Stimulated activated CD4-positive, alpha-beta T cell treated with anti-CD3 and anti-CD28 coated beads, Interleukin-2, amount 100 ng/mL, for 4 hours (primary cell): ENCODE measurements at places on chromosomes 5 and 9.

- no peak for DNase-seq
These were observed 68.4 kb downstream of the ANKRD33B start for GRCh38 chr5:10632110-10632761.

- DNase-seq: no peak
These were observed 68.8 kb downstream of the KIF4B start for GRCh38 chr5:155082401-155082800.

DNA sequence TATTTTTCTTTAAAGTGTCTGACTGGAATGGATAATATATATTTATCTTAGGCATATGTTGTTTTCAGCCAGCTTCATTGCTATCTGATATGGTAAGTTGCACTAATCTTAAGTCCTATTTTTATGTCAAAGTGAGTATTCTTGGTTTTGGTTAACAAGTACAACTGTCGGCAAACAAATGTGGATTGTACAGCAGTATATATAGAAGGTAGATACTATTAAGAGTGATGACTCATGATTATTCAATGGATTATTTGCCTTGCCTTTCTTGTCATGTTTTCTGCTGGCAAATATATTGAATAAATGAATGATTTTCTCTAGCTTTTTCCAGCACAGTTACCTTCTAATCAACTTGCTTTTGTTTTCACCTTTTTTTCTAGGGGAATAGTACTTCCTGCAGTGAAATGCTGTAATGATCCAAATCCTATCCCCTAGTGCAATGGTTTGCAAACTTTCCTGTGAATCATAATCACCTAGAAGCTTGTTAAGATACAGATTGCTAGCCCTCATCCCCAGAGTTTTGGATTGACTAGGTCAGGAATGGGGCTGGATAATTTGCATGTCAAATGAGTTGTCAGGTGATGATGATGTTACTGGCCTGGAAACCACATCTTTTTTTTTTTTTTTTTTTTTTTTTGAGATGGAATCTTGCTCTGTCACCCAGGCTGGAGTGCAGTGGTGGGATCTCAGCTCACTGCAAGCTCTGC is 60.8 kb upstream of the ARRDC3 start:
- DNase-seq: no peak

- DNase-seq: no peak
These were observed 117.1 kb upstream of the CHD1 start for GRCh38 chr5:99045871-99046270.

DNA sequence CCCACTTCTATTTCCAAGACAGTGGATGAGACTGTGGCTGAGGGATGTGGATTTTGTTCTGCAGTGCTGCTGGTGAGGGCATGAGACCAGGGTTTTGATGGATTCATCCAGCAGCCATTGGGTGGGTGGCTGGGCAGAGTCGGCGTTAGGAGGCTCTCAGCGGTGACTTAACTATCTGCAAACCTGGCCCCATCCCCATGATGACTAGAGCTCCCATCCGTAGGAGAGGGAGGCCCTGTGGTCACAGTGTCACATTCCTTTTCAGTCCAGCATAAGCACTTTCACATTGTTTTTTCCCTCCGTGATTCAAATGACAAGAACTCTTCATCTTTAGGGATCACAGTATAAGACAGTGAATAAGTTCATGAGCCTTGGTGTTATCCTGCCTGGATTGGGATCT is 60.4 kb upstream of the SPRY4 start:
- no peak for DNase-seq

DNA sequence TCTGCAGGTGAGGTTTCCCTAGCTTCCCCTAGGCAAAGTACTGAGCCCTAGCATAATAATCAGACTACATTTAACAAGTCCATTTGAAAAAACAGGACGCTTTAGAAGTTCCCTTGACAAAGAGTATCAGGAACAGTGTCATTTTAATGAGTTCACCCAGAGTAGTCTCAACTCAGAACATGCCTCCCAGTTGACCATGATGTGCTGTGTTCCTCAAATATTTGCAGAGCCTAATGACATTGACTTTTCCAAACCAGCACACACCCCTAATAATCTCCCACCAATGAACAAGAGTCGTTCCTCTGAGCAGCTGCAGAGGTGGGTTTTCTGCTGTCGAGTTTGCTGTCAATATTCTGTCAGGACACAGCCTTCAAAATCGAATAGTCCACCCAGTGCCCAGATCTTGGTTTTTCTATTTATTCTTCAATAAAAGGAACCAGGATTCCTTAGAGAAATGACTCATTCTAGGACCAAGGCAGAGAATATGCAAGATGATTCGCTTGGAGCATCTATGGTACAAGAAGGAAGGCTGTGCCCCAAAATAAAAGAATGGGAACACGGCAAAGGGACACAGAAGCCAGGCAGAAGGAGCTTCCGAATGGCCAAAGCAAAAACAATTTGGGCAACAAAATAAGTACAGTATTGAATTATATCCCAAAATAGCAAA is 57.6 kb downstream of the OTULIN start:
- DNase-seq: no peak

GRCh38 chr9:70127540-70128416 is 84.1 kb downstream of the MAMDC2 start:
- no peak for DNase-seq

GRCh38 chr9:100575765-100576386 is 2.0 kb upstream of the CAVIN4 start:
- no peak for DNase-seq

- DNase-seq: no peak
These were observed 479.4 kb downstream of the DMAC1 start for GRCh38 chr9:7320139-7320538.

DNA sequence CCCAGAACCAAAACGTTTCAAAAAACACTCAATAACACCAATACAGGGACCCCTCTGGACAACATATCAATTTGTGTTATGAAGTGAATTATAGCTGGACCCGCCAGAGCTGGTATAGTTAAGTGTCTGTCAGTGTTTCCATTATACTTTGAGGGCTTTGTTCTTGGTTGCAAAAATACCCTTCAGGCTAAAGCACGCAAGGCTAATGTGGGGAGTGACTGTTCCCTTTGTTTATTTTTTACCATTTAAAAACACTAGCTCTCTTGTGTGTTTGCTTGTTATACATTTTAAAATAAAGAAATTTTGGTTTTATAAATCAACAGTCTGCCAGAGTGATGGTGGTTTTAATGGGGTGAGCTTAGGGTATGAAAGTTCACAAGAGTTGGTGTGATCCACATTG is 859.5 kb downstream of the PTPRD start:
- no peak for DNase-seq

- DNase-seq: no peak
These were observed 175.1 kb upstream of the PITX1 start for GRCh38 chr5:135208903-135209721.

- DNase-seq: no peak
These were observed 16.1 kb downstream of the AMBP start for GRCh38 chr9:114061830-114062474.

- no peak for DNase-seq
These were observed 133.8 kb downstream of the TMEM38B start for GRCh38 chr9:105828171-105828570.

- no peak for DNase-seq
These were observed 127.6 kb upstream of the NMUR2 start for GRCh38 chr5:152532714-152533113.

DNA sequence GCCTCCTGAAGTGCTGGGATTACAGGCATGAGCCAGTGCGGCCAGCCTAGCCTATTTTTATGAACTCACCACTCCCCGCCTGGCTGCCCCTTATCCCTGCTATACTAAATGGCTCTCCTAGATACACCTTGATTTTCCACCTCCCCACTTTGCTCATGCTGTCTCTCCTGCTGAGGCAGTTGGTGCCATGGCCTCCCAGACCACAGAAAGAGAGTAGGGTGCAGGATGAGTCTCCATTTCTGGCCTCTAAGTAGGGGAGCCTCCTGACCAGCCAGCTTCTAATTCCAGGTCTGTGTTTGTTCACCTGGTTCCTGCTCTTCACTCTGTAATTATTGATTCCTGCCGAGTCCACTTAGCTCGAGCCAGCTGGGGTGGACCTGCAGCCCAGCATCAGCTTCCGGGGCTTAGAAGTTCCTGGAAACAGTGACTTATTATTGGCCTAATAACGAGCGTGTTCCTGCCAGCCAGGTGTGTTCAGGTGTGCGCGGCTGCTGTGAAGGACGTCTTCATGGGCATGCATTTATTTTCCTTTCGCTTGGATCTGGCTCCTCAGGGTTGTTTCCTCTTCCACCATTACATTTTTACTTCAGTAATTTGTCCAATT is 34.0 kb downstream of the ZNF618 start:
- no peak for DNase-seq

DNA sequence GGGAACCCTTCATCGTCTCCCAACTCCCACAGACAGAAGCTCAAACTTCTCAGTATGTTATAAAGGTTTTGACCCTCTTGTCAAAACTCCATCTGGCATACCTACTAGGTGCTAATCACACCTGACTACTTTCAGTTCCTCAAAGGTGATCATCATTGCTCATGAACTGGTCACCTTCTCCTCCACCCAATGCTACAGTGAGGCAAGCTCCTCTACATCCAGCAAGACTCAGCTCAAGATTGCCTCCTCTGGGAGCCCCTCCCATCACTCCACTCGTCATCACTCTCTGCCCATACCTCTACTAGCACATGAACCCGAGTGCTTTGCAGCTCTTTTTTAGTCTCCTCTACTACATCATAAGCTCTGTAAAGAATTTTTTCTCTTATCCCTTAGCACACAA is 102.4 kb downstream of the LPAR1 start:
- DNase-seq: no peak

DNA sequence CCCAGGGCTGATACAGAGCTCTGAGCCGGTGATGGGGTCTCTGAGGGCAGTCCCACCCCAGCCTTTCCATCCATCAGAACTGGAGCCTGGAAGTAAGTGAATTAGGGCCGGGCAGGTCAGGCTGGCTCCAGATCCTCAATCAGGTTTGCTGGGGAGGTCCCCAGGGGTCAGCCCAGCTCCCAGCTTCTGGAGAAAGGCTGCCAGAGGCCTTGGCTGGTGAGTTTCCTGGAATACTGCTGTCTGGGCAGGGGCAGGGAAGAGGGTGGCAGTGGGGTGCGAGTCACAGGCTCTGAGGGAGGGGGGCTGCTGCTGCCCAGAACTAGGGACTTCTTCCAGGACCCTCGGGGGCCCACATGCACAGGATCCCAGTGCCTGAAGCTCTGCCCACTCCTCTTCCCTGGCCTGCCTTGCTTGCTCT is 200.6 kb upstream of the MVB12B start:
- DNase-seq: no peak

DNA sequence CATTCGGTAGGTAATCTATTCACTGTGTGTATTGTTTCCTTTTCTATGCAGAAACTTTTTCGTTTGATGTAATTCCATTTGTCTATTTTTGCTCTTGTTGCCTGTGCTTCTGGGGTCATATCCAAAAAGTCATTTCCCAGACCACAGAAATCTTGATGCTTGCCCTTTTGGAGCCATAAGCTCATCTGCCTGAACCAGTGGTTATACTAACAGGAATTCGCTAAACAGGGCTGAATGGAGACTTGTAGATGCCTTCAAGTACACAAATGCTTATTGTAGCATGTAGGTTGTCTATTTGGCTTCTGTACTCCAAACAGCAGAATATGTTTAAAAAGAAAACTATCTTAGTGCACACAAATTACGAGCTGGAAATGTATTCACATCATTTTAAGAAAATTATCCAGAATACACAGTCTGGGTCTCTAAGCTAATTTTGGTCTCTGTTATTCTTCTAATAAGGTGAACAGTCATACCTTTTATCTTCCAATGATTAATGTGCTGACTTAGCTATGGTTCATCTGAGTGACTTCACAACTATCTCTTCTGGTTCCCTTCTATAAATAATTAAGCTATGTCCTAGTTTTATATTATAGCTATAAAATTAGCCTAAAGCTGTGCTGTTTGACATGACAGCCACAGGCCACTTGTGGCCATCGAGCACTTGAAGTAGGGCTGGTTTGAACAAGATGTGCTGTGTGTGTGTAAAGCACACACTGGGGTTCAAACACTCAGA is 87.6 kb downstream of the DAPK1 start:
- DNase-seq: no peak

DNA sequence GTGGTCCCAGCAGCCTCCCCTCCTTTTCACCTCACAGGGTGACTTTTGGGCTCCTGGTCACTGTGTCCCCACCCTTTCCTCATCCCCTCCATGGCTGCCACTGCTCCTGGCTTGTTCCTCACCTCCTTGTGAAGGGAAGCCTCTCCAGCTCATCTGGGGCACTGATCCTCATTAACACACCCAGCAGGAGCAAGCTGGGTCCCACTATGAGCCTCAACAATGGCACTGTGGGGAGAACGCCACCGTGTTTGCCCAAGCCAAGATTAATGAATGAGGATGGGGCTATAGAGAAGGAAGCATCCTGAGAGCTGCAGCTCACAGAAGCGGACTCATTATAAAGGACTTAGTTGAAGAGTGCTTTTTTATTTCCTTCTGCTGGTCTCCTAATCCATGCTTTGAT is 118.4 kb downstream of the MARCHF11 start:
- DNase-seq: no peak

DNA sequence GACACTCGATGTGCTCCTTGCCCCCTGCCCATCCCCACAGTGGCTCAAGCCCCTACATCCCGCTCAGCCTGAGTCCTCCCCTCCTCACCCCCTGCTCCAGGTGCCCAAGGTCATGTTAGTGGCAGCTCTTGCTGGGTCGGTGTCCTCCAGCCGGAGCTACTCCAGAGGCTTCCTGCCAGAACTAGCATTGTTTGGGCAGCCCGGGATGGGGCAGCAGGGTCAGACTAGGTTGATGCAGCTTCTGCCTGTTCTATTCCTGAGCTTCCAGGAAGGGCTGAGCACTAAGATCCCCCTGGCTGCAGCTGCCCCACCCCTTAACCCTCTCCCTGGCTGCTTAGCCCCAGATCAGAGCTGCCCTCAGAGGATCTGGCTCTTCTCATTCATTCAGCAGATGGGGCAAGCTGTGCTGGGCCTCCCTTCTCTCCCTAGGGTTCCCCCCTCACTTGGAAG is 671 bp downstream of the RGS14 start:
- no peak for DNase-seq

DNA sequence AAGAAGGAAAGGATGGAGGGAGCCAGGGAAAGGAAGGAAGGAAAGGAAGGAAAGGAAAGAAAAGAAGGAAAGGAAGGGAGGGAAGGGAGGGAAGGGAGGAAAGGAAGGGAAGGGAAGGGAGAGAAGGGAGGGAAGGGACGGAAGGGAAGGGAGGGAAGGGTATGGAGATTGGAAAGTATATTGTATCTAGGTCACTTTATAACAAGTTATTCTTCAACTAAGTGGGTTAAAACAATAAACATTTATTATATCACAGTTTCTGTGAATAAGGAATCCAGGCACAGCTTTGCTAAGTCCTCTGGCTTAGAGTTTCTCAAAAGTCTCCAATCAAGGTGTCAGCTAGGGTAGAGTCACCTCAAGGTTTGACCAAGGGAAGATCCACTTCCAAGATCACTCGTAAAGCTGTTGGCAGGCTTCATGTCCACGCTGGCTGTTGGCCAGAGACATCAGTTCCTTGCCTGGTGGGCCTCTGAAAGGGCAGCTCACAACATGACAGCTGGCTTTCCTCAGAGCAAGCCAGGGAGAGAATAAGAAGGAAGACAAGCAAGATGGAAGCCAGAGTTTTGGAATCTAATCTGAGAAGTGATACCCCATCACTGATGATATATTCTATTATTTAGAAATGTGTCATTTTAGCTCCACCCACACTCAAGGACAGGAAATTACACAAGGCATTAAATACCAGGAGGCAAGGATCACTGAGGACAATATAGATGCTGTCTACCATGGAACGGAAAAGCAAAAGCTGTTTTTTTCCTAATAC is 105.1 kb downstream of the DEPDC1B start:
- no peak for DNase-seq

GRCh38 chr5:135498637-135498995 is 37.1 kb downstream of the NEUROG1 start:
- DNase-seq: no peak
